ENCODE measurements at places on chromosomes 11 and 22.

- no peak for DNase-seq
Observed at GRCh38 chr11:112212710-112213109, 13.5 kb upstream of the PTS start.

GRCh38 chr11:111548525-111548924 lies 8.0 kb downstream of the LAYN start:
- no peak for DNase-seq

GRCh38 chr11:61966734-61967115 lies 709 bp downstream of the FTH1 start:
- DNase-seq: peak; percentile 83

- no peak for DNase-seq
Observed at GRCh38 chr11:64048042-64048854, 12.5 kb downstream of the FLRT1 start.

DNA sequence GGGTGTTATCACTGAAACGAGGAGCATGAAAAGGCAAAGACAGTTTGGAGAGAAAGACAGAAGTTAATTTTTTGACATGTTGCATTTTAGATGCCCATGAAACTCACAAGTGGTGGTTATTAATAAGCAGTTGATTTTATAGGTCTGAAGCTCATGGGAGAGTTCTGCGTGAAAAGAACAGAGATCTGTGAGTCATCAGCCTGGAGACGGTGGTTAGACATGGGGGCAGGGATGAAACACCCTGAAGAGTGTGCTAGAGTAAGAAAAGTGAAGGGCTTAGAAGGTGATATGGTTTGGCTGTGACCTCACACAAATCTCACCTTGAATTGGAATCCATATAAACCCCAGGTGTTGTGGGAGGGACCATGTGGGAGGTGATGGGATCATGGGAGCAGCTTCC lies 289.1 kb upstream of the ISX start:
- no peak for DNase-seq

GRCh38 chr22:37018815-37019308 lies 385 bp downstream of the TST start:
- DNase-seq: peak; percentile 60

GRCh38 chr11:105052487-105052886 lies 7.4 kb upstream of the CARD16 start:
- DNase-seq: no peak

DNA sequence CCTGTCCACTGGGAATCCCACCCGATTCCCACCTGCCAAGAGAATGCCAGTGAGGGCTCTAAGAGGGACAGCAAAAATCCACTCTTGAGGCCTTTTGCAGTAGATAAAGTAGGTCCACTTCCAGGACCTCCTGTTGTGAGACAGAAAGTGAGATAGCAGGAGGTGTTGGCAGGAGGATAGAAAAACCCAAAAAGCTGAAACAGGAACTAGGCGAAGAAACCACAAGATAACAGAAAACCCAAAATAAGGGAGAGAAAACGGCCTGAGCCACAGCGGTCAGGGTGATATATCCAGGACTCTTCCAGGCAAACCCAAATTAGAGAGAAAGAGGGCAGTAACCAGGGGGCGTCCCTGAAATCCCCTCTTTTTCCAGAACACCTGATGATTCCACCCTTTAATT lies 79.7 kb upstream of the LINC01488 start:
- DNase-seq: no peak

DNA sequence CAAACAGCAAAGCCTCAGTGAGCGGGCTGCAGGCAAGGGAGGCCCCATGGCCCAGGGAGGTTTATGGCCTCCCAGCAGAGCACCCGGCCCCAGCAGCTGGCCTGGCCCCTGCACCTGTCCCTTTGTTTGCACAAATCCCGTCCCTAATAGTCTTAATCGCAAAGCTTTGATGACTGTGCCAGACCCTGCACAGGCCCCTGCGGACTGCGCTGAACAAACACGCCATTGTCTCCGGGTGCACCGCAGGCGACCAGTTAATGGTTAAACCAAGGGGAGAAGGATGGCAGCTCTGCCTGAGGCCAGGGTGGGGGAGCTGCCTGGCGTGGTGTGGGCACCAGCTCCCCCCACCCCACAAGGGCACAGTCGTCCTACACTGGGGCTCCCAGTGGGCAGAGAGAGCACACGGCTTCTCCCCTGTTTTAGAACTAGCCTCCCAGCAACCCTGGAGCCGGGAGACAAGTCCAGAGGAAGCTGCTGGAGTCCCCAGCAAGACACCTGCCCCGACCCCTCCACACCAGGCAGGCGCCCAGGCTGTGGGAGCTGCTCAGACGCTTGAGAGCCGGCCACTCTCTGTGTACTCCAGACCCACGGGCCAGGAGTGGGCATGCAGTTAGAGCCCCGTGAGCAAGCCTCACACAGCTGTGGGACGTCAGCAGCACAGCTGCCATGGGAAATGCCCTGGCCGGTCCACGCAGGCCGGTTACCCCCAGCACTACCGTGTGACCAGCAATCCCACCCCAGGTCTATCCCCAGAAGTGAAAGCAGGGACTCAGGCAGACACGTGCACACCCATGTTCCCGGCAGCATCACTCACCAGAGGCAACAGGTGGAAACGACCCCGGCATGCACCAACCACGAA lies 39.7 kb upstream of the TH start:
- no peak for DNase-seq

DNA sequence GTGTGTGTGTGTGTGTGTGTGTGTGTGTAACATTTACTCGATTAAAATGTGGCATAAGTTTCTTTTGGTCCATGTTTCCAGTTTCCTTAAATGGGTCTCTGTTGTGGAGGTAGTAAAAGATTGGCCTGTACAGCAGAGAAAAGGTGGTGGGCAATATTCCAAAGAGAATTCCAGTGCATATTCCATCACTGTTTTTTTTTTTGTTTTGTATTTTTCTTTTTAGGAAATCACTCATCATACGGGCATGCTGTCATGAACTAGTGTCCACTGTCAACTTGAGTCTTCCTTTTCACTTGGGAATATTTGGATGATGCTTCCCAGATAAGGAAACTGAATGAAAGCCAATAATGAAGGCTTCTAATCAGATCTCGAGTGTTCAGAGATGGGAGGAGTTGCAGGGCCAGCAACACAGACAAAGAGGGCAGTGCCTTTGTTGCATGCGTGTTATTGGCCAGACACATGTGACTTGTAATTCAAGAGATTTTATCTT lies 95.2 kb upstream of the PDGFD start:
- DNase-seq: no peak

GRCh38 chr11:83156144-83156995 lies 561 bp upstream of the PCF11 start:
- no peak for DNase-seq

- no peak for DNase-seq
Observed at GRCh38 chr22:30792456-30792855, 97.8 kb downstream of the OSBP2 start.

- no peak for DNase-seq
Observed at GRCh38 chr11:13216019-13216710, 61.4 kb upstream of the BMAL1 start.

GRCh38 chr11:111427471-111427912 lies 48.4 kb upstream of the POU2AF1 start:
- no peak for DNase-seq

- no peak for DNase-seq
Observed at GRCh38 chr11:4511282-4512245, 29.1 kb downstream of the OR52K1 start.

GRCh38 chr11:131118247-131118646 lies 202.0 kb upstream of the SNX19 start:
- DNase-seq: no peak

DNA sequence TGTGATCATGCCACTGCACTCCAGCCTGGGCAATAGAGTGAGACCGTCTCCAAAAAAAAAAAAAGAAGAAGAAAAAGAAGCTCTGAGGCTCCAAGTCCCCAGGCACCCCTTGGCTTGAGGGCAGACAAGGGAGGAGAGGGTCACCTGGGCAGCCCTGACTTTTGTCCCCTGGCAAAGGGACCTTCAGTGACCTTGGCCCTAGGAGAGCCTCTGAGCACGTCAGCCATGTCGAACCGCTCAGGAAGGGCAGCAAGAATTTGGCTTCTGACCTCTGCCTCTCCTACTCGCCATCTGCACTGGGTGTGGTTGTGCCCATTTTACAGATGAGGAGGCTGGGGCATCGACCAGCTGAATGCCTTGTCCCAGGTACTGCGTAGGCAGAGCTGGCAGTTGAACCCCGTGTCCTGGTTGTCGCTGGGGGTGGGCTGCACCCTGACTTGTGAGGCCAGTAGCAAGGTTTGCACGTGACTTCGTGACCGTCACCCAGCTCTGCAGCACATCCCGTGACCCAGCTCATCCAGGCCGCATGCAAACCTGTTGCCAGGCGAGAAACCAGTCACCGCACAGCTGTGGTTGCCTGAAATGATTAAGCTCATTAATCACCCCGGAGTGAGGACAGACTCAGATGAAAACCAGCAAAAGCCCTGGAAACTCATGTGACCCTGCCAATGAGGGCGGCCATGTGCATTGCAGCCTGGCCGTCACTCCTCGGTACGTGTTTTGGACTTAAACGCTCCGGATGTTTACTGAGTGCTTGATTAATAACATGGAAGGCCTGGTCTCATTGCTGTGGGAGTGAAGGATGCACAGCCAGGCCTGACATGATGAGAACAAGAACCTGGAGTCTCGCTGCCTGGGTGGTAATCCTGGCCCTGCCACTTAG lies 47.7 kb upstream of the PPP6R3 start:
- no peak for DNase-seq

GRCh38 chr11:27100534-27100933 lies 59.9 kb downstream of the BBOX1 start:
- DNase-seq: no peak

- no peak for DNase-seq
Observed at GRCh38 chr22:47442821-47443220, 680.4 kb downstream of the TBC1D22A start.

DNA sequence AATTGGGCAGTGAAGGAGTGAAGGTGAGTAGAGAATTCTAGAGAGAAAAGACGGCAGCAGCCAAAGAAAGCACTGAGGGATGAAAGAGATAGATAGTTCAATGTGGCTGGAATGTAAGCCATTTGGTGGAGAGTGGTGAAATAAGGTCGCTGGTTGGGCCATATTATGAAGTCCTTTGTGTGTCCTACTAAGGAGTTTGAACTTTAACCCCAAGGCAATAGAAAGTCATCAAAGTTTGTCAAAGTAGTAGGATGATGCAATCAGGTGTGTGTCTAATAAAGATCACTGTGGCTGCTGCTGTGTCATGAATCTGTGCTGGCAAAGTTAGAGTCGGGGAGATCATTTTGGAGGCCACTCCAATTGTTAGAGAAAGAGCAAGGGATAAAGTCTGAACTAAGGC lies 18.7 kb downstream of the RNF121 start:
- DNase-seq: no peak

GRCh38 chr22:20834725-20835124 lies 23.9 kb downstream of the PI4KA start:
- DNase-seq: no peak

GRCh38 chr11:107916671-107917241 lies 11.5 kb upstream of the RAB39A start:
- no peak for DNase-seq

DNA sequence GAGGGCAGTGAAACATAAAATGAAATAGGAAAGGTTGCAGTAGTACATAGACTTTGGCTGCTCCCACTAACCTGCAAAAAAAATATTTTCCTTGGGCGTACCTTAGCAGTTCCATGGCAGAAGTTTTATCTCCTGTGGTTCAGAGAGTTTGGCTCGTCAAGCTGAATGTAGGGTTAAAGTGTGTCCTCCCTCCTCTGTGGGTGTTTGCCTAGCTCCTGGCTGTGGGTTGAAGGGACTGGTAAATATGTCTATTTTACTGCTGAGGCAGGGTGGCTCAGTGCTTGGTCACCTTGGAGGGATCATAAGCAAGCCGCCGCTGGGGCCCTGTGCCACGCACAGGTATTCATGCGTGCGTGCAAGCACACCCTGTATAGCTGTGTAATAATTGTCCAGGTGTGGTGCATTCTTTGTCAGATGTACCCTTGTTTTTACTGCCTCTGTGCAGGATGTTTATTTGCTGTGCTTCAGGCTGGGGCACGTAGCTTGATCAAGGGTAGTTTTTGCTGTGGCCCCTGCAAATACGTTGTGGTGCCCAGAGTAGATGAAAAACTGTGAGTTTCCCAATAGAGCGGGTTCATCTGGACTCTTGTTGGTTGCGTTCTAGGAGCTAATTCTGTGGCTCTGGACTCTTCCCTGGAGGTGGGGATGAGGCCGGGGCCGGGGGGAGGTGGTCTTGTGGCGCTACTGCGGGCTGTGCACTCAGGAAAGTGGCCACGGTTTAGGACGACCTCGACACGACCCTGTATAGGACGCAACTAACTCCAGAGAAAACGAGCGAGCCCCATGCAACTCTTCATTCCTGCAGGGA lies 732 bp upstream of the SORL1 start:
- DNase-seq: peak; percentile 77

DNA sequence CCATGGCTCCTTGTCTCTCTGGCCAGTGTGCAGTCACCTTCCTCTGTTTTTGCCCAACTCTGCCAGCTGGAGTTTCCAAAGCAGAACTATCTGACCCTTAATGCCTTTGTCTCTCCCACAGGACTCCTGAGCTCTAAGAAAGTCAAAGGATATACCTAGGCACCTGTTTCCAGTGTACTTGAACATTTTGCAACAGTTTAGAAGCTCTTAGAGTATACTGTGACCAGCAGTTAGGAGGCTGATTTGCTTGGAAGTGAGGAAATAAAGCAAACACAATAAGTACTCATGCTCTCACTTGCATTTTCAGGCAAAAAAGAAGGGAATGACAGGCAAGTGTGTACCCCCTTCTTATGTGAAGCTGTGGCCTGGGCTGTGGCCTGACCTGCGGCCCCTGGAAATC lies 204.3 kb upstream of the PLET1 start:
- DNase-seq: no peak

DNA sequence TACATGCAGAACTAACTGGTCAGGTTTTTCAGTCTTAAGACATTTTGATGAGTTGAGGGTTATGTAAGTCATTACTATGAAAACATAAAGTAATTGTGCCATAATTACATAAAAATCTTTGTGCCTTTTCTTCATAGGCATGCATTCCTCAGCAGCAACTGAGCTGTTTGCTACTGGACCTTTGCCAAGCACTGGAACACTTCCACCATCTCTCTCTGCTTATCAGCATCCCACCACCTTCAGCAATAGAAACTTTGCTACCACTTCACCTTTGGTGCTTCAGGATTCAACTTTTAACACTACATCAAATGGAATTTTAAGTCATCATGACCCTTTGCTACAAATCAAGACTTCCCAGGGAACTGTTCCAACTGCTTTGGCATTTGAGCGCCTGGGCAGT lies 39.0 kb downstream of the QSER1 start:
- DNase-seq: no peak
